Central memory CD4-positive, alpha-beta T cell (primary cell): ENCODE measurements at places on chromosomes 3 and 15.
A peak's percentile ranks its signal among the peaks of the same experiment; 100 is the strongest.

- no peak for DNase-seq
Measured at GRCh38 chr3:138921316-138922292, 25.3 kb downstream of the FOXL2 start.

DNA sequence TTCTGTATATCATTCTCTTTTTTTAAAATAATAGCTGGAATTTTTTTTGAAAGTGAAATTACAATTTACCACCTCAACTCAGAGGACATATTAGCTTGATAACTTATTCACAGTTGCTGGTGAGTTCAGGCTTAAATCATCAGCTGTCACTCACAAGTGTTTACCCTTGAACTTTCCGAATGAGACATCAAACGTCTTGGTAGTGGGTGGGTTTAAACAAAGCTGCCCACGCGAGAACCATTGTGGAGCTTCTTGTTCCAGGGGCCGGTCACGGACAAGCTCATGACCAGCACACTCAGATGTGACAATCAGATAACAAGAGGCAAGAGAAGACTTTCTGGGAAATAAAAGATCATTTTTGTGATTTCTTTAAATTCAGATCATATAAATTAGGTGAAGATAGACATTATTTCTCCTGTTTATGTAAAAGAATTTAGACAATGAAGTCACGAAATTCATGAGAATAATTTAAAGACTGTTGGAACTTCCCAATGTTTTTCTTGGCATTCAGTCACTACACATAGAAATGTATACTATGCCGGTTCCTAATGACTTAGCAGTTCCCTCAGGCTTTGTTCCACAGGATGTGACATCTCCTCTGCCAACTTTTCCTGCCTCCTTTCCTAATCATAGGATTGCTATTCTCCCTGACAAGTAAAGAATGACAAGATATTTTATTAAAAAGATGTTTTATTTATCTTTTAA is 29.3 kb downstream of the BTD start:
- no peak for DNase-seq

DNA sequence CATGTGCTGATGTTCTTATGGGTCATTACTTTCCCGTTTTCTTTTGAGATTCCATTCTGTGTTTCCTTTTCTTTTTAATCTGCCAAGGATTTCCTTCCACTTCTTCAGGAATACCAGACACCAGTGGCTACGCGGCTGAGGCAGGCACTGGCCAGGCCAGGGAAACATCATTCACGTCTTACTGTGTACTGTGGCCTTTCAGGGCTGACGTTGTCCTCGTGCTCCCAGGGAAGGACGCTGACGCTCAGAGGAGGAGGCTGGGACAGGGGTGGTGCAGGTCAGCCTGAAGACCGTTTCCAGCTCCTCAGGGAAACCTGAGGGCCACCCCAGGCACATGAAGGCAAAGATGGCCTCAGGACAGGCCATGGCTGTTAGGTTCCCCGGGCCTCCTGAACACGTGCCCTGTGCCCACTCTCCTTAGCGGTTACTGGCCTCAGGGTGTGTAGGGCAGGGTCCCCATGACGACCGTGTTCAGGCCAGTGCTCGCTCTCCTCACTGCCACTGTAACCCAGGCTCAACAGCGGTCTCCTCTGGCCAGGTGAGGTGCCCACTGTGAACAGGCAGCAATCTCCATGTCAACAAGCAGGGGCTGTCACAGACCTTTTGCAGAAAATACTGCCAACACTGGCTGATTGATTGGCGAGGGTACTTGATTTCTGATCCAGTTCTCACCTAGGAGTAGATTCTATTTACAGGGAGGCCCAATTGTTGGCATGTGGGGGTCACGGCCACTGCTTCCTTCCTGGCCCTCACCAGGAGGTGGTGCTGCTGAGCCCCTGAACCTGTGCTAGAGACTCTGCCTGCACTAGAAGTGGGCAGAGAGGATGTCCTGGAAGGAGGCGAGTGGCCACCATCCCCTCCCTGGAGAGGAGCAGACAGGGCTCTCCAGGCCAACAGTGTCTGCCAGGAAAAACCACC is 169.5 kb downstream of the ATP10A start:
- DNase-seq: no peak

- no peak for DNase-seq
Measured at GRCh38 chr15:58103482-58103881, 34.7 kb upstream of the AQP9 start.

- no peak for DNase-seq
Measured at GRCh38 chr3:112751564-112752512, 94.8 kb downstream of the CD200R1L start.

GRCh38 chr15:83102346-83102745 is 5.1 kb upstream of the TM6SF1 start:
- no peak for DNase-seq

GRCh38 chr3:23867400-23867799 is 49.4 kb downstream of the NKIRAS1 start:
- no peak for DNase-seq

DNA sequence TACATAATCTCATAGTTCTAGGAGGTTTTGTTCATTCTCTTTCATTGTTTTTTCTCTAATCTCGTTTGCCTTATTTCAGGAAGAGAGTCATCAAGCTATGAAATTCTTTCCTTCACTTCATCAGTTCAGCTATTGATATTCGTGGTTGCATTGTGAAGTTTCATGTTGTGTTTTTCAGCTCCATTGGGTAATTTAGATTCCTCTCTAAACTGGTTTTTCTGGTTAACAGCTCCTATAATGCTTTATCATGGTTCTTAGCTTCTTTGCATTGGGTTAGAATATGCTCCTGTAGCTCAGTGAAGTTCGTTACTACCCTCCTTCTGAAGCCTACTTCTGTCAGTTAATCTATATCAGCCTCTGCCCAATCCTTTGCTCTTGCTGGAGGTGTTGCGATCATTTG is 69.4 kb upstream of the CD96 start:
- no peak for DNase-seq

DNA sequence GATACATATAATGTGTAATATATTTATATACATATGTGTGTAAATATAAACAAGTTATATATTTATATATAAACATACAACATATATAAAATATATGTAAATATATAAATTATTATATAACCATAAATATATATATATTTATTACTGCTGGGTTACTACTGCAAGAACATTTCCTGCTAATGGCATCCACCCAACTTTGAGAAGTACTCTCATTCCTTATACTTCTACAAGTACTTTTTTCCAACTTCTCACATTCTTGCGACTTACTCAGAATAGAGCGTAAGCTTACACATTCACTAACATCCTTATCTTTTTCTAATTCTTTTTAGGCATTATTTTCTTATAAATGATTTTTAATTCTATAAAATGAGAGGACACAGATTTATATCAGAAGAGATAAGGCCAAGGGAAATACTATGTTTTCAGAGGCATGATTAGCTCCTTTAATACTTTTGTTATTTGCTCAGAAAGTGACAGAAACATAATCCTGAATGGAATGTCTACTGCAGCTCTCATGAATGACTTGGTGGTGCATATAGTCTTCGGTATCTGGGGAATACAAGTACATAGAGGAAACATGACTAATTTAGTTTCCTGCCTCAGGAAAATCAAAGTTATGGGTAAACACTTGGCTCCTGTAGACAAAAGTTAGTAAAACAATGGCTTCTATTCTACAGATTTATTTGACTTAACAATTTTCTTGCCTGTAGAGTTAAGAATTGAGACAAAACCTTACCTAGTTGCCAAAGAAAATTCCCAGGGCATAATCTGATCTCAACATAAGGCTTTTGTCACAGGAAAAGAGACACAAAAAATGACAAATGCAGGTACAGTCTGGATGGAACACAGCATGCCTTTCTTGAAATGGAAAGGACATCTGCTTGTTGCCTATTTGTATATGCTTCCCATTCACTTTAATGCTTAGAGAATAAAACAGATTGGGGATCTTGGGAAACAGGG is 453.9 kb downstream of the SQOR start:
- DNase-seq: no peak

DNA sequence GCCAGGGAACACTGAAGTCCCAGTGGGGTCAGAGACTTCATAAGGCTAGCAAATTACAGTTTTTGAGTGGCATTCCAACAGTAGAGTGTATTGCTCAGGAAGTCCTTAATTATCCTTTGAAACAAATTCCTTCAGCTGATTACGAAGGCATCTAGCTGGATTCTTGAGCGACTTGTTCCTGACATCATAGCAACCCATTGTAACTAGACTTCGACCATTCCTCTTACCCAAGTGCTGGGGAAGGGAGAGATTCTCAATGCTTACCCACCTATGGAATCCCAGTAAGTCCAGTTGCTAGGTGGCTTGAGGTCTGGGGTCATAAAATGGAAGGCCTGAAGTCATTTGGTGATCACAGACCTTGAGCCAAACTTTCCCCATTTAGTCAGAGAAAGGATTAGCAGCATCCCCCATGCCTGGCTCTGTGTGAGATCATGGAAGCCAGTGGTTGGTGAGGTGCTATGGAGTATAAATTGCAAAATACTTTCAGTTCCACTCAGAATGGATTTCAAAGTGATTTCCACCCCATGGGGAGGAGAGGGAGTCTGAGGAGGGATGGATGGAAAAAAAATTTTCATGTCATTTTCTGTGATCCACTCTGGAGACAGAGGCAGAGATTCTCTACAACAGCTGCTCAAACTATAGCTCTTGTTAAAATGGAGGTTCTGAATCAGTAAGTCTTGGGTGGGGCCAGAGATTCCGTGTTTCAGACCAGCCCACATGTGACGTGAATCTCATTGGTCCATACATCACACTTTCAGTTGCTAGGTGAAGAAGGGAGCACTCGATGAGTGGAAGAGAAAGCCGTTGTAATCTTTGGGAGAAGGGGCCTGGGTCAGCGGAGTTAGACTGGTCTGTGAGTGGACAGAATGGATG is 45.7 kb downstream of the CD86 start:
- DNase-seq: peak; percentile 7

GRCh38 chr15:77097248-77097721 is 26.4 kb upstream of the TSPAN3 start:
- no peak for DNase-seq

DNA sequence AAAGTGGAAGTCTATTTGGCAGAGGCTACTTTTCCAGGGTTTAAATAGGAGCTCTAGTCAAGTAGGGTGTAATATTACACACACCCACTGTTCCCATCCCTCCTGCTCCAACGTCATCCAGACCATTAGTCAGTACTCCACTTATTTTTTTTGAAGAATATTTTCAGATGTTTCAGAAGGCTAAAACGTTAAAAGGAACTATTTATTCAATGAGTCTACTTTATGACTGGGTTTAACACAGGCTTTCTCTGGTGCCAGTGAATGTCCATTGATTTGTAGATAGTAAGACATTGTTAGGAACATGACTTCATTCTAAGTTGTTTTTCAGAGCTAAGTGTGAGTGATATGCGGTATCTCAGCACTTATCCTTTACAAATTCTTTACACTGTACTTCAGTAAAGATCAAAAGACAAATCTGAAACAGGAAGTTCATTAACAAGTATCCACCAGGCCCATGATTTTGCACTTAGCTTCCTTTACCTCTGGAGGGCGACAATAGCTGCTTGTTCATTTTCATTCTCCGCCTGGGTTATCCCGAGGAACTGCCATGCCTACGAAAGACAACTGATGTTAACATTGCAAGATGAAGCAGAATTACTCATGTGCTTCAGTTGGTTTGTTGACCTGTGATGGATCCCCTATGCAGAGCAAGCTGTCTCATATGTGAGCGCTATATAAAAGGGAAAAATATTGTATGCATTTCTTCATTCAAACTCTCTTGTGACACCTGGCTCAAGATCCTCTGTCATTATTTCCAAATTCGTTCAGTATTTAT is 158.7 kb downstream of the USP13 start:
- no peak for DNase-seq

DNA sequence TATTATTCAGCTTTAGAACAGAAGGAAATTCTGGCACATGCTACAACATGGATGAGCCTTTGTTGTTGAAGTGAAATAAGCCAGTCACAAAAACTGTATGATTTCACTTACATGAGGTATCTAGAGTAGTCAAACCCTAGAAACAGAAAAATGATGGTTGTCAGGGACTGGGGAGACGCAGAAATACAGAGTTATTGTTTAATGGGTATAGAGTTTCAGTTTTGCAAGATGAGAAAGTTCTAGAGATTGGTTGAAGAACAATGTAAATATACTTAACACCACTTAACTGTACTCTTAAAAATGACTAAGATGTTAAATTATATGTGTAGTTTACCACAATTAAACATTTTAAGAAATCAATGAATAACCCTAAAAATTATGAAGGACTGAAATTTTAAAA is 15.8 kb downstream of the SPTSSB start:
- no peak for DNase-seq

- no peak for DNase-seq
Measured at GRCh38 chr3:171812811-171813210, 2.5 kb upstream of the PLD1 start.

- no peak for DNase-seq
Measured at GRCh38 chr3:50264383-50264963, 4.5 kb upstream of the SEMA3B start.

GRCh38 chr3:42033741-42034140 is 57.4 kb upstream of the TRAK1 start:
- DNase-seq: no peak

DNA sequence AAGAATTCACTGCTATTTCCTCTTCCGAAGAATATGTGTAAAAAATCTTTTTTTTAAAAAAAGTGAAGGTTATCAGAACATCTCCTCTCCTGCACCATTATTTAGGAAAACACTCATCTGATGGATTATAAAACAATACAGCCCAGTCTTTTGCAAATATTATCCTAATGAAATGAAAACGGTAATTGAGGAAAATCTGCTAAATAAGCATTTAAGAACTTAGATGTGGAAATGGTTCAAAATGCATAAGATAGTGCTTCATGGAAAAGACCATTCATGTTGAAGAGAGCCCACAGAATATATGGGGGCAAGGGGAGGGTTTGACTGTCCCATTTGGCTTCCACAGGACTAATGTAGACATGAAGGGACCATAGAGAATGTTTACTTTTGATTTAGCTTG is 47.8 kb downstream of the ISL2 start:
- DNase-seq: no peak

- DNase-seq: no peak
Measured at GRCh38 chr15:43911235-43911781, 84.5 kb downstream of the WDR76 start.

DNA sequence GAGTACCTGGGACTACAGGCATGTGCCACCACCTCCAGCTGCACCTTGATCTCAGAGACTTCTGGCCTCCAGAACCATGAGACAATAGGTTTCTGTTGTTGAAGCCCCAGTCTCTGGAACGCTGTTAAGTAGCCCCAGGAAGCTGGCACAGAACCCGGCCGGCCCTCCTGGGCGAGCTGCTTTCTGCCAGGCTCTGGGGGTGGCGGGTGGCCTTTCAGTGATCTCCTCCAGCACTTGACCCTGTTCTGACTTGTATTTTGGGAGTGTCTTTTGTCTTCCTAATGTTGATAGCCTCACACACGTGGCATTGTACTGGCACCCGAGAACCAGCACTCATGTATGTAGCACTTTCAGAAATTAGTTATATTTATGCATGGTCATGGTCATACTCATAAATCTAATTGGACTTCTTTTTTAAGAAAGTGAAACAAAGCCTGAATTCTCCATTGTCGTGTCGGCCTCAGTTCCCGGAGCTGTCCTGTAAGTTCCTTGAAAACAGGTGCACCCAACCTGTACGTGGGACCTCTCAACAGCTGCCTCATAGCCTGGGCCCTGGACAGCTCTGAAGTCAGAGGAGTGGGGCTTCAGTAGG is 74.0 kb downstream of the TFRC start:
- no peak for DNase-seq

- DNase-seq: no peak
Measured at GRCh38 chr15:82543160-82543559, 2.9 kb upstream of the RPS17 start.
